Left ventricle myocardium superior (tissue), 1 donor: ENCODE measurements at places on chromosomes 4 and X. TPM values are rescaled to one million over a fixed set of nuclear protein-coding genes. Genes with fewer than 3 reads are reported as not detected.

DNA sequence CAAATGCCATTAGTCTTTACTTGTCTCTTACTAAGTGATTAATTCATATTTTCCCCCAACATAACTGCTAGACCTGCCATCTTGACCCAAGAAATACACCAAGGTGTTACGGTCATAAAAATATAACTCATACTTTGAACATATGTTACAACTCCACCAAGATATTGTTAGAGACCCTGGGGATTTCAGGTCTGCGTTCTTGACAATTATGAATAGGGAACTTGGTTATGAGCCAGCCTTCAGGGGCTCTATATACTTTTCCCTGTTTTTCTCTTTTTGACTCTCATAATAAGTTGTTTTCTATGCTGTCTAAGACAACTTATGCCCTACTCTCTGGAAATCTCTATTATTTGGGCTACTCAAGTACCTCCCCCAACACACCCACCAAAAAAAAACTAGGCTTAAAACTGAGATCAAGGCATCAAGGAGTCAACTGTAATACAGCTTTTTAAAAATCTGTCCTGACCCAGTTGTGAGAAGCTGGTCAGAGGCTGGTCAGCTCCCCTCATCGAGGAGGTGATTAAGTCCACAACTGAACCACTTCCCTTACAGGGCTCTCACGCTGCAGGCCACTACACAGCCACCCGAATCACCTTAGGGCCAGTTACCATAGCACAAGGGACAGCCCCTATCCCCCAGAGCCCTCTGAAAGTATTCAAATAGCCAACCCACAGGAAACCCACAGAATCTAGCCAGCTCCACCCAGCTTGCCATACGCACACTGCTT, 10.5 kb upstream of the TLR3 start:
- DNase-seq = no peak

Gene NAP1L2
- 5.9 TPM for total RNA-seq

GRCh38 chr4:28105271-28105859, 1244.7 kb downstream of the STIM2 start:
- no peak for DNase-seq

DNA sequence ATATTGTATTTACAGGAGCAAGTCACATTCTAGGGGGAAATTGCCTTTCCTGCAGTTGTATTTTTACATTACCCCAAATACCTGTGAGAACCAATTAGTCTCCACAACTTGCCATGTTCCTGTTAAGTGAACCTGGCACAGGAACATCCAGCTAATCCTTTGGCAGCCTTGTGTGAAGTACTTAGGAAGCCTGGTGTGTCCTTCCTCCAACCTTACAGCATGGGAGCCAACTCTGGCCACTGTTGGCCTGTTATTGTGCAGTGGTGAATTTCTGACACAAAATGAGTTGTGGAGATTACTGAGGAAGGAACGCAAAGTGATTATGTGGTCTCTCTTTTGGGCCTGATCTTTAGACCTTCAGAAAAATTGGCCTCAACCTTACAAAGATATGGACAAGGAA, 238.0 kb upstream of the PITX2 start:
- no peak for DNase-seq

Gene N4BP2
- 4.4 TPM for total RNA-seq
